ENCODE measurements at places on chromosomes 13 and 19.

DNA sequence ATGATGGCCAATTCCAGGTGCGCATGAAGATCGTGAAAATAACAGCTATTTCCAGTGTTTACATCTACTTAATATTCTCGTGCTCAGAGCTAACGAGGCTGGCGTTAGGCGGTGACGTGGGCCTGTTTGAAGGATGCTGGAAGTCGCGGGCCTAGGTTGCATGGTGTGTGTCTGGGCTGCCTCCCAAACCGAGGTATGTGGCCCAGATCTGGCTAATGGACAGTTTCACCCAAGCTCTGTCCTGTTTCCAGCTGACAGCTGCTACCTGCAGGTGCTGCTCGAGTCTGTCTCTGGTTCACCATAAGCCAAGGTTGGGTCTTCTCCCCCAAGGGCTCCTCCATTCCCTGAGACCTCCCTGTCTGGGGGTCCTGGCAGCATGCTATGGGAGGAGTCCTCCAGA lies 40.5 kb upstream of the KCTD15 start:
- DNase-seq = no peak

GRCh38 chr19:40257096-40257517 lies 28.0 kb downstream of the AKT2 start:
- DNase-seq = no peak

- no peak for DNase-seq
These were observed 192.6 kb downstream of the COL4A1 start for GRCh38 chr13:110114316-110114715.

DNA sequence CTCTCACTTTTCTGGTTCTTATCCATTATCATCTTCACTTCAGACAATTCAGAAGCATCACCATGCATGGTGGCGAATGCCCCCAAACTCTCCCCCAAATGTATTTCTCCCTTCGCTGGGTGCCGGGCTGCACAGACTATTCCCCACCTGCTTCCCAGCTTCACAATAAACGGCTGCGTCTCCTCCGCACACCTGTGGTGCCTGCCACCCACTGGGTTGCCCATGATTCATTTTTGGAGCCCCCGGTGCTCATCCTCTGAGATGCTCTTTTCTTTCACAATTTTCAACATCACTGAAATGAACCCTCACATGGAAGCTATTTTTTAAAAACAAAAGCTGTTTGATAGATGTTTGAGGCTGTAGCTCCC lies 2.8 kb upstream of the F10 start:
- no peak for DNase-seq

- DNase-seq = no peak
These were observed 71.4 kb downstream of the EFNB2 start for GRCh38 chr13:106464076-106464475.

- no peak for DNase-seq
These were observed 49.9 kb downstream of the N4BP2L1 start for GRCh38 chr13:32378012-32378411.

DNA sequence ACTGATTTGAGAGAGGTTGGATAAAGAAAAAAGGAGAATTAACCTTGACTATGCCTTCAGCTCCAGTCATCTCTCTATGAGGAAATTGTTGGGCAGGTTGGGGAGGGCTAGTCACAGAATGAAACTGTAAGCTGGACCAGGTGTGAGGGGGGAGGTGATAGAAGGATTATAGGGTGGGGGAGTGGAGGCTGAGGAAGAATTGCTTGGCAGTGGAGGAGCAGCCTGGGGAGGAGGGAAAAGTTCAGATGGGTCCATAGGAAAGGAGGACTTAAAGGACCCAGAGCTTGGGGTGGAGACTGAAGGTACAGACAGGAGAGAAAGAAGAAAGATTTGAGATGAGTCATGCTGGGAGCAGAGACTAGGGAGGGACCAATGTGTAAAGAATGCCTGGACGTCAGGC lies 8.2 kb upstream of the ZNF431 start:
- no peak for DNase-seq

GRCh38 chr13:73109288-73109899 lies 50.6 kb downstream of the KLF5 start:
- DNase-seq = no peak

GRCh38 chr19:41411968-41412265 lies 14.3 kb downstream of the BCKDHA start:
- DNase-seq = no peak

DNA sequence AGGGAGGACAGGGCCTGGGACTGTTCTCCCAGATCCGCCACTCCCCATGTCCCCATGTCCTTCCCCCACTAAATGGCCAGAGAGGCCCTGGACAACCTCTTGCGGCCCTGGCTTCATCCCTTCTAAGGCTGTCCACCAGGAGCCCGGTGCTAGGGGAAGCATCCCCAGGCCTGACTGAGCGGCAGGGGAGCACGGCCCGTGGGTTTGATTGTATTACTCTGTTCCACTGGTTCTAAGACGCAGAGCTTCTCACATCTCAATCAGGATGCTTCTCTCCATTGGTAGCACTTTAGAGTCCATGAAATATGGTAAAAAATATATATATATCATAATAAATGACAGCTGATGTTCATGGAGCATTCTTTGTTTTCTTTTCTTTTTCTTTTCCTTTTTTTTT lies 815 bp downstream of the SPACA4 start:
- DNase-seq = no peak

- no peak for DNase-seq
These were observed 1.2 kb upstream of the ZFP36 start for GRCh38 chr19:39405261-39405957.

DNA sequence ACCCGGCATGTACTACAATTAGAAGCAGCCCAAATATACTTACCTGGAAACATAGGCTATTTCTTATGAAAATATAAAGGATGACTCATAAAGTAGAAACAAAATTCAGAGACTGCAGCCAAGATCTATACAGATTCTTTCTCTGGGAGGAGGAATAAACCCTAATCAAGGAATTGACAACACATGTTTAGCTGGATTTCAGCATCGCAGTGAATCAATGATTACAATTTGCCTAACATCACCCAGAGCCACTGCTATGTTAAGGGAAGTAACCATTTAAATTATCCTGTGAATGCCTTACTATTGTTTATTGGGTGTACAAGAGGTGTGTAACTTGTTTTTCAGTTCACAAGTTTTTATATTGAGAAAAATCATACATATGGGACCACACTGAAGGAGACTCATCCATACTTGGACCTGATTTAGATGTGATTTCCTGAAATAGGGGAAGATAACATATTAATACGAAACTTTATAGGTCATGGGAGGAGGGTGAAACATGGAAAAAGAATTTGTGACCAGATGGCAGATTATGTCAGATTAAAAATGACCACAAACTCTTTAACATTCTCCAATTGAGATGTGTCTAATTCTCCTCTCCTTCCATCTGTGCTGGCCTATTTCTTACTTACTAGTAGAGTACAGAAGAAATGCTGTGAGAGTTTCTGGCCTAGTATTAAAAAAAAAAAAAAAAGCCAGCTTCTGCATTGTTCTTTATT lies 1168.4 kb downstream of the SLITRK1 start:
- DNase-seq = no peak

DNA sequence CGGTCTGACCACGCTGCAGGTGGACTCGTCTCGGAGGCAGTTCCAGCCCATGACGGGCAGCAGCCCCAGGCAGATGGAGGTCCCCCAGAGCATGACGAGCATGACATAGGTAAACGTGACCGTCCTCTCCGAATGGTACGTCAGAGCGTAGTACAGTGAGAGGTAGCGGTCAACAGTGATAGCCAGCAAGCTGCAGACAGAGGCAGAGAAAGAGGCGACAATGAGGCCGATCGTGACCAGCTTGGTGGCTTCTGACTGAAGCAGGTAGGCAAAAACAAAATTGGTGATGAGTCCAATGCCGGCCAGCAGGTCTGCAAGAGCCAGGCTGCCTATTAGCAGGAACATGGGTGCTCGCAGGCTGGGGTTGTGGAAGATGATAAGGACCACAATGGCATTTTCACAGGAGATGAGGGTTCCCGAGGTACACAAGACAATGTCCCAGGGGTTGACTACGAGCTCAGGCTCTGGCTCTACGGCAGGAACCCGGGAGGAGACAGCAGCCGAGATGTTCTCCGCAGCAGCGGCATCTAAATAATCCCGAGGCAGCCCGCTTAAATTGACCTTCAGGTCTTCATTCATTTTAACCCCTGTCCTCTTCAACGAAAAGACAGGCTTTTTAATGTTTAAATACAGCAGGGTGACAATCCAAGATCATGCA lies 1.2 kb downstream of the GPR12 start:
- DNase-seq = no peak

DNA sequence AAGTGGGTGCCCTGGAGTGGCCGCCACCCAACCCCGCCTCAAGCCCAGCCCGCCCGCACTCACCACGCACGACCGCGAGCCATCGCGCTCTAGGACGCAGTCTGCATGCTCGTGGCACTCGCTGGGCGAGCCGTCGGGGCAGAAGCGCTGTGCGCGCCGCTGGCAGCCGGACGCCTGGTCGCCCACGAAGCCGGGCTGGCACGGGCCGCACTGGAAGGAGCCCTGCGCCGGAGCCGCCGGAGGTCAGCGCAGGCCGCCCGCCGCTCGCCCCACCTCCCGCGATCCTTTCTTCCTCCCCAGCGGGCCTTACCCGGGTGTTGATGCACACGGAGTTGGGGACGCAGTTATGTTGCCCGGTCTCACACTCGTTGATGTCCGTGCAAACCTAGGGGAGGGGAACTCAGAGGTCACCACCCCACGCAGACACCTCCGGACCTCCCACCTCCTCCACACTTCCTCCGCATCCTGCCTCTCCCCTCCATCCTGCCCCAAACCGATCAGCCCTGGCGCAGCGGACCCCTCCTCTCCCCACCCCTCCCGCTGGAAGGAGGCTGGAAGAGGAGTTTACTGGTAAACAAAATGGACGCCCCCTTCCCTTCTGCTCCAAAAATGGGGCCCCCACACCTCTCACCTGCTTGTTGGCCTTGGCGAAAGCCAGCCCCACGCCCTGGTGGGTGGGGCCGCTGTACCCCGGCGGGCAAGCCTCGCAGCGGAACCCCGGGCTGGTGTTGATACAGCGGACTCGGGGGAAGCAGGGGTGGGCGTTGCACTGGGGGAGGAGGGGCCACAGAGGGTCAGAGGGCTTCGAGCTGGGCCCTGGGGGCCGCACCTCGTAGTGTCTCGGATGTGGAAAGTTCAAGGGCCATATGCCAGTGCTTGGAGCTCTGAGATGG lies 2.3 kb downstream of the COMP start:
- DNase-seq = no peak

DNA sequence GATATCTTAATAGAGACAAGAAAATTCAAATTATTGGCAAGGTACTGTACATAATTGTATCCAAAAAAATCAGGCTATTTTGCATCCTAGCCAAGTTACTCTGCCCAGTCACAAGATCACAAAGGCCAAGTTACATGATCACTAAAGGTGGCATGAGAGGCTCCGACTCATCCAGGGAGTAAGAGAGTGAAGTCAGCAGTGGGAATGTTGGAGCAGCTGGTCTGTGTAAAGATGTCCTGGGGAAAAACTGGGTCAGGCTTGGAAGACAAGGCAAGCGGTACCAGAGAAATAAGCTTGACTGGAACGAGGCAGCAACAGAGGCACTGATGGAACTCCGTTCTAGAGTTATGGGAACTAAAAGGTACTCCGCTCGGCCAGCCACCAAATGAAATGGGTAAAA lies 50.2 kb upstream of the PSG2 start:
- no peak for DNase-seq

DNA sequence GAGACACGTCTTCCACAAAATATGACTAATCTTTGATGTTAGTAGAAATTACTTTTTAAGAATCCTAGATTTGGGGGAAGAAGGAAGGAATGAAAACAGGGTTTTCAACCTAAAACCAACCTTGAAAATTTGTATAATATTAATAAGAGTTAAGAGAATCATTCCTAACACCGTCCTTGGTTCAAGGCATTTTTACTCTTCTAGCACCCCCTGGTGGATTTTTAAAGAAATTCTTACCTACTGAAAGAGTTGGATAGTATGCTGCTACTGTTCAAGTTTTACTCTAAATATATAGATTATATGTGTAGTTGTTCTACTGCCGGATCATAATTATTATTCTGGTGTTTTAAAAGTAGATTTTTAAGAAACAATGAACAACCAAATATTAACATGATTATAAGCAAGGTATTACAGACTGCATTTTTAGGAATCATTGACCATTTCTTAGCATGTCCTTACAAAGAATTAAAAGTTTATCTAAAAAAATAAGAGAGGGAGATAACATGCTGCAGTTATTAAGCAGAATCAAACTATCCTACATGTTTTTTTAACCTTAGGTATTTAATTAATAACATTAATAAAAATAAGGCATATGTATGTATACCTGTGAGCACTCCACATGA lies 7.4 kb upstream of the SLITRK6 start:
- no peak for DNase-seq

GRCh38 chr13:46035066-46035465 lies 17.5 kb downstream of the ZC3H13 start:
- no peak for DNase-seq

DNA sequence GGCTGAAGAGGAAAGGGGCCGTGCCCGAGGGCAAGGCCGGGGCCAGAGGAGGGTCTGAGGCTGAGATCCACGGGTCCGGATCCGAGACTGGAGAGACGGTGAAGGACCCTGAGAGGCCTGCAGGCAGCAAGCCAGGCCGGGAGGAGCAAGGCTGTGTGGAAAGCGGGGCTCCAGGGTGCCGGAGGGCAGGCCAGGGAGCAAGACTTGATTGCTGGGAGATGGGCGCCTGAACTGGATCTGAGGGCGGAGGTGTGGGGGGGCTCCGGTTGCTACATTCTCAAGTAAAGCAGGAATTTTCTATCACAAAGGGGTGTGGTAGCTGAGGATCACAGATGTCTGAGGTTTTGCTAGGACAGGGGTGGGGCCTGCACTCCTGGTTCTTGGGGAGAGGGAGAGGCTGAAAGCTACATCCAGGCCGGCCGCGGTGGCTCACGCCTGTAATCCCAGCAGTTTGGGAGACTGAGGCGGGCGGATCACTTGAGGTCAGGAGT lies 3.8 kb downstream of the MAMSTR start:
- no peak for DNase-seq

GRCh38 chr19:38034492-38034860 lies 127.5 kb downstream of the SIPA1L3 start:
- no peak for DNase-seq

- DNase-seq = no peak
These were observed 11.9 kb upstream of the LILRB5 start for GRCh38 chr19:54268936-54269335.

DNA sequence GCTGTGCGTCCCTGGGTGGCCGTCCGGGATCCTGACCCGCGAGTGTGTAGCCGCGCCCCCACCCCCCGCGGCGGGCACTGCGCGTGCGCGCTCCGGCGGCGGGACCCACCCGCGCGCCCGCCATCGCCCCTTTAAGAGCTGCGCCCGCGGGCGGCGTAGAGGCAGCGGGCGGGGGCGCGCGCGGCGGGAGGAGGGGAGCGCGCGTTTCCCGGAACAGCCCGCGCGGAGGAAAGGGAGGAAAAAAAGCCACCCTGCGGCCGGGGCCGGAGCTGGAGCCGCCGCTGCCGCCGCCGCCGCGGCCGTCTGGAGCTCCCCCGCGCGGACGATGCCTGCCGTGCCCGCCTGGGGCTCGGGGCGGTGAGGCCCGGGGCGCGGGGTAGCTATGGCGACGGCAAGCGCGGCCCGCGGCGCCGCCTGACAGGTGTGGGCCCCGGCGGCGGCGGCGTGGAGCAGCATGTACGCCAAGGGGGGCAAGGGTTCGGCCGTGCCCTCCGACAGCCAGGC lies at the start of gene SSBP4:
Gene SSBP4 (plus strand): TSS at position 204 of the 504 bp plus-strand sequence. CDS start 251 bp downstream, at position 455.
- DNase-seq = no peak

All from cortex of kidney (tissue), 1 donor.